ENCODE measurements at places on chromosomes 11 and 22.

- DNase-seq, result no peak
Observed at GRCh38 chr11:104799251-104799650, 99.0 kb downstream of the CASP12 start.

GRCh38 chr11:97237151-97237550, 847.3 kb downstream of the JRKL start:
- no peak for DNase-seq

DNA sequence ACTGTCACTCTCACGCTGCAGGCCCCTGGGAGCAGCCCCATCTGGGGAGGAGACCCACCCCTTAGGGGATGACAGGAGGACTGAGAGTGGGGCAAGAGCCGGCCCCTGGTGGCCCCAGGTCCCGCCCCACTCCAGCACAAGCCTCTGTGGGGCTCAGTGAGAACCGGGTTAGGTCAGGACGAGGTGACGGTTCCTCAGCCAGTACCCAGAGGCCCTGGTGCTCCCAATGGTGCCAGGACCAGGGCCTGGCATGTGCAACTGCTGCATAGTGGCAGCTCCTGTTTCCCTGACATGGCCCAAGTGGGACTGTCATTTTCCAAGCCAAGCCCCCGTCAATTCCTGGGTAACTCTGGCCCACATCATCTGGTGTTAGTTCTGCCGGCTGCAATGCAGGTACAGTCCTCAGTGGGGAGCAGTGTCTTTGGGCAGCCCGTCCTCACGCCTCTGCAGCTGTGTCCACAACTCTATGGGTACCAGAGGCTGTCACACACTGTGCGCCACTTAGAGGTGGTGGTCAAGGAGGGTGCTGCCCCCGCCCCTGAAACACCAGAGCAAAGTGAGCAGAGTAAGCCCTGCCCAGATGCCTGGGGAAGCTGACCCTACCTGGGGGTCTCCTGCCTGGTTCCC, 15.9 kb downstream of the CHID1 start:
- DNase-seq, result no peak

GRCh38 chr11:132704781-132705375, 827.4 kb downstream of the OPCML start:
- DNase-seq, result no peak

- no peak for DNase-seq
Observed at GRCh38 chr22:37020192-37020479, 594 bp downstream of the MPST start.

DNA sequence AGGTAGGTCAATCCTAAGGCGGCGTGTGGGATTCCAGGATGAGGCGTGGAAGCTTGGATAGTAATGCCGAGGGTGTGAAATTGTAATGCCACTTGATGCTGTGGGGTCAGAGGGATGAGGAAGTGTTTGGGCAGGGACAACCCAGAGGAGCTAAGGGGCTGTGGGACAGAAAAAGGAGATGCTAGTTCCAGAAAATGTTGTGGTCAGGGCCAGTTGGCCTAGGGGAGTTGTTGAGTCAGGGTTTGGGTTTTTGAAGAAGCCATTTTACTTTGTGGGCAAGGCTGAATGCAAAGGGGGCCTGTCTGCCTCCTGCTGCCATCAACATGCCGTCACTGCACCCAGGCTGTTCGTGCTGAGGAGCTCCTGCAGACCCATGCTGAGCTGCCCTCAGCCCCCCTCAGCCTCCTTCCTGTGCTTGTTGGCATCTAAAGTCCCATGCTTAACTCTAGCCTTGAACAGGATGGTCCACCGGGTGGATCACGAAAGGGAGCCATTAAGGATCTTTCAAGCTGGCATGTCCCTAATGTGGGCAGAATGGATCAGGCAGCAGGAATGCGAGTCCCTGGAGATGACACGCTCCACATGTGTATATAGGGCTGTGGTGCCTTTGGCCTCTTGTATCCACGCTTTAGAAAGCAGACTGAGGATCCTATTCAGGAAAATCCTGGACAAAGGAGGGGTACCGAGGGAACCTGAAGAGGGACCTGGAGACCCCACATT, 2.1 kb downstream of the C11orf16 start:
- DNase-seq, result no peak

DNA sequence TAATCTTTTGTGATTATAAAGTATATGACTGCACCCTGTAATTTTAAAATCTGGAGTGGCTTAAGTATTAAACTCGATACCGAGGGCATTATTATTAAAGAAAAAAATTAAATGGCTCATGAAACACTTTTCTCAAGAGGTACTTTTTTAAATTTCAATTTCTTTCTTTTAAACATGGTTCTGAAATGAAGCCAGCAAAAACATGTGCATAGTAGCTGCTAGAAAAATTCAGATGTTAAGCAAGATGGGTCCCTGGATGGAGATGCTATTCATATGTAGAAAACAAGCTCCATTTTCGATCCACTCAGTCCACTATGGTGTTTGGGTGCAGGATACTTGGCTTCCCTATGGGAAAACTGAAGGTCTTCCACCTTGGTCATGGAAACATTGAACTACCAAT, 189.5 kb downstream of the PGR start:
- no peak for DNase-seq

DNA sequence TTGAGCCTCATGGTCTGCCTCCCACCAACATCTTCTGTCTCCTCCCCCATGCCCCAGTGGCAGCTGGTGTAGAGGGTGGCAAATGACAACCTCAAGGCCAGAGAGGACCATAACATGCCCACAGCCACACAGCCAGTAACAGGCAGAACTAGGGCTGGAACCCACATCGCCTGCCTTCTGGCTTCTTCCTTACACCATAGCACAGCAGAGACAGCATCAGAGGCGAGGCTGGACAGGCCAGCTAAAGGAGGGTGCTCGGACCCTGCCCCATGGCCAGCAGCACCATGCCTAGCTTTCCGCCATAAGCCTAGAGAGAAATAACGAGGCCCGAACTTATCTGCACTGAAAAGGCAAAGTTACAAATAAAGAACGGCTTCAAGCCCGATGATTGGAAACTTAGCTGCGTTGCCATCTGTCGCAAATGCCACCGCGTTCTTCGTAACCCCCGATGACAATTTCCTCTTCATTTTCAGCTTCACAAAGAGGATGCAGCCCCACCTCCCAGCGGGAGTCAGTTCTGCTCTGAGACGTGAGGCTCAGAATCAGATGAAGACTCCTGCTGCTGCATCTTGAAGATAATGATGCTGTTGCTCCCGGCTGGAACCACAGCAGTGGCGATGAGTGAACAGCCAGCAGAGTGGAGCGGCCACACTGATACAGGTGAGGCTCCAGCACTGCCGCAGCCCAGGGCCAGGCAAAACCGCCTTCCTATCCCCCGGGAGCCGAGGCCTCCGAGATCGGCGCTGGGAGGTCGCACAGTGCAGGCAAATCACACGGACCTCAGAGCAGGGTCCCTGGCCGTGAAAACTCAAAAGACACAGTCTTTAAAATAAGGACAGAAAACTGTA, 73.8 kb upstream of the RTL6 start:
- no peak for DNase-seq

GRCh38 chr11:27610280-27610679, 90.0 kb downstream of the BDNF start:
- DNase-seq, result no peak

DNA sequence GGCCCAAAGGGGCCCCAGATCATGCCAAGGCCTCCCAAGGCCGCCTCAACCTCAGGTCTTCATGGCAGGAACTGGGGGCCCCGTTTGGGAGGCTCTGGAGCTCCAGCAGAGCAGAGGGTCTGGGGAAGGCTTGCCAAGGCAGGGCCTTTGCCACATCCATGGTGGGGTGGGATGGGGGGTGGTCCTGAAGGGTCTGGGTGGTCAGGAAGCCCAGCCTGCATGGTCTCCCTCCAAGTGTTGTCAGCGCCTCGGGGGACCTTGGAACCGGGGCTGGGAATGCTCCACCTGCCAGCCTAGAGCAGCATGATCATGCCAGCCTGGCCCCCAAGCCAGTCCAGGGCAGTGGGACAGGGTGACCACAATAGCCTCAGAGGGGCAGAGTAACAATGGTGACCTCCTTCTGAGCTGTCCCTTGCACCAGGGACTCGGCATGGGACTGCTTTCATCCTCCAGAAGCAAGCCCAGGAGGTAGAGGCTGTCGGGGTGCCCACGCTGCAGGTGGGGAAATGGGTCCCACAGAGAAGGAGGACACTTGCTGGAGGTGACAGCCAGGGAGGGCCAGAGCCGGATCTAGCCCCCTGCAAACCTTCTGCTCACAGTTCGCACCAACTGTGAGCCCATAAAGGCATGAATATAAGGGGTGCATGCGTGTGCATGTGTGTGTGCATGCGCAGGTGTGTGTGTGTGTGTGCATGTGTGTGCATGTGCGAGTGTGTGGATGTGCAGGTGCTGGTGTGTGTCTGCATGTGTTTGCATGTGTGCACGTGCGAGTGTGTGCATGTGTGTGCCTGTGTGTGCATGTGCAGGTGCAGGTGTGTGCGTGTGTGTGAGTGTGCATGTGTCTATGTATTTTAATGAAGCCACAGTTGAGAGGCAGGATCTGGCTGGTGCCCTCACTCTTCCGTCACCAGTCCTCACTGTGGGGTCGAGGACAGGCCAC, 63.8 kb downstream of the MYEOV start:
- no peak for DNase-seq

DNA sequence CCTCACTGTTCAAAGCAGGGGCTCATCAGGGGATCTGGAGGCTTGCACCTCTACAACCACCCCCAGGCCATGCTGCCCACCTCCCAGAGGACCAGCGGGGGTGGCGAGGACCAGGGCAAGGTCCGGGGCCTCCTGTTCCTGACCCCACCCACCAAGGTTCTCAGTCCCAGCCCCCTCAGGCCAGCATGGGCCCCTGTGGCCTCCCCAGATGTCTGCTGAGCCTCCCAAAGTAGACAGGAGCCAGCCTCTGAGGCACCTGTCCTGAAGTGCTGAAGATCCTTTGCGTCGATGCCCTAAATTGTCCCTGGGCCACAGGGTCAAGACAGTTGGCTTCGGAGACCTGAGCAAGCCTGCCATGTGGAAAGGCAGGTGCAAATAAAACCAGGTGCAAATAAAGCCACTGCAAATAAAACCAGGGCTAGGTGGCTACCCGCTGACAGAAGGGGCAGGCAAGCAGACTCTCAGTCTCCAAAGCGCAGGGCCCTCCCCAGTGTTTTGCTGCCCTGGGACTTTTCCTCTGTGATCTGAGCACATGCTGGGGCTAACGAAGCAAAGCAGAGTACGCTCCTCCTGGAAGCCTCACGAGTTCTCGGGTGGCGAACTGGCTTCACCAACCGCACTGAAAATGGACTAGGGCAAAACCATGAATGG, 22.4 kb upstream of the ARFGAP3 start:
- no peak for DNase-seq
